ENCODE measurements at places on chromosomes 7 and 10.

DNA sequence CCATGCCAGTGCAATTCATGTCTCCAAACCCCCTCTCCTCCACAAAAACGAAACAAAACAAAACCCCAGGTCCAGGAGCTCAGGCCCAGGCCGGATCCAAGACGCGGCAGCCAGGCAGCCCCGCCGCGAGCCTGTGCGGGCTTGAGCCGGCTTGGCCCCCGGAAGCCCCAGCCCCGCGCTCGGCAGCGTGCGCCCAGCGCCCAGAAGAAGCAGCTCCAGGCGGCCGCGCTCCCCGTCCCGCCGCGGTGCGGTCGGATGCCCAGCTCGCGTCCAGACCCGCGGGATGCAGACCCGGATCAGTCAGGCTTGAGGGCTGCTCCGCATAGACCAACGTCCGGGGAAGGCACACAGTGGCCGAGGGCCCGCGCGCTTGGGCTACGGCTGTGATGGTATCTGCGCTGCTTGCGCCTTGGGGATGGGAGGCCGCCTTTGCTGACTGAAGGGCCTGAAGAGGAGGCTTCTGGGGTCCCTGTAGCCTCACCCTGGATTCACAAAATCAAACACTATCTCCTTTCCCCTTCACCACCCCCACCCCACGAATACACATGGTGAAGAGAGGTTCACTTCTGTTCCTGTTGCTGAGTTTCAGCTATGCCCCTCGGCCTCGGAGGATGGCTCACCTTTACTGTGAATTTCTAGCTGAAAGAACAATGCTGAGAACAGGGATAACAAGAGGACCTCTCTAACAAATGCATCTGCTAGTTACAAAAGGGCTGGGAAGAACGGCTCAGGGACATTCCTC is 79.9 kb upstream of the EN2 start:
- no peak for DNase-seq

- DNase-seq: no peak
Measured at GRCh38 chr7:155911471-155912105, 99.3 kb upstream of the SHH start.

DNA sequence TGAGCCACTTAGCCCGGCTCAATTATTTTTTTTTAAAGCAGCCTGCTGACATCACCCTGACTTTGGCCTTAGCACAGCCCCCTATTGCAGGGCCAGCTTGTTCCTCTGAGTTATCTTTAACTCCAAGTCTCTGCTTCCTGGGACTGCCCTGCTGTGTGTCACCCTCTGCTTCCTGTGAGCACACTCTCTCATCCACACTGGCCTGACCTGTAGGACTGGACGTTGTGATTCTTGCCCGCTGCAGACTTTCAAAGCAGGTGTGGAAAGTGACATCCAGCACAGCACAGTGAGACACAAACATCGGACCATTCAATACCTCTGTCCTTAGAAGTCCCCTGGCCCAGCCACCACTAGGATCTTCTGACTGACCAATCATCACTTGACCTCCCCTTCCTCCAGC is 26.4 kb upstream of the HSPA12A start:
- no peak for DNase-seq

GRCh38 chr7:116329686-116330503 is 119.6 kb downstream of the TES start:
- no peak for DNase-seq

DNA sequence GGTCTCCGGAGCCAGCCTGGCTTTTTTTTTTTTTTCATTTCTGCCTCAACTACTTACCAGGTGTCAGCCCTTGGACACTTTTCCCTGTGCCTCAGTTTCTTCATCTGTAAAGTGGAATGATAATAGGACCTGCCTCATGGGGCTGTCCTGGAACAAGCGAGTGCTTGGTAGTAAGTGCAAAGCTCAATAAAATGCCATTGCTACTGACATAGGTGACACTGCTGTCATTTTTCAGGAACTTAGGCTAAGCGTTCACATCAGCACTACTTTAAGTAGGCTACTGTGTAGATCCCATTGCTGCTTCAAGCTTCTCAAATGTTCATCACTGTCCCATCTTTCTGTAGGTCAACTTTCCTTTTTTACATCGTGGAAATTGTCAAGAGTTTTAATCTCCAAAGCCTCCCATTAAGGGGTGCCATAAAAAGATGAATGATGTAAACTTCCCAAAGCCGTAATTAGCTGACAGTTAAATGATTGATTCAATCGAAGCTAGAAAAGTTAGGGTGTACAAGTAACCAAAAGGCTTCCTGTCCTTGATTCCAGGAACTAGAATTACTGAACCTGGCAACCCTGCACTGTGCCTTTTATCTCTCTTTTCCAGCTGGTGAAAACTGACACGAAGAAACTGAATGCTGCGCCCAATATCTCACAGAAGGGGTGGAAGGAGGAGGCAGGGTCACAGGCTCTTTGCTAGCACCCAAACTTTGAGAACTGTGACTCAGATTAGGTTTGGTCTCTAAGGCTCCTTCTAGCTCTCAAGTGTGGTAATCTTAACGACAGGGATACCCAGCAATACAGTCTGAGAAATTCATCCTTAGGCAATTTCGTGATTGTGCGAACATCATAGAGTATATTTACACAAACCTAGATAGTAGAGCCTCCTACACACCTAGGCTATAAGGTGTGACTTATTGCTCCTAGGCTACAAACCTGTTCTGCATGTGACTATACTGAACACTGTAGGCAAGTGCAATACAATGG is 861 bp upstream of the USP6NL start:
- DNase-seq: no peak

Data from stimulated activated CD4-positive, alpha-beta T cell treated with anti-CD3 and anti-CD28 coated beads, Interleukin-15, amount 100 ng/mL, for 1 hour (primary cell).